Transverse colon (tissue), 4 donors: ENCODE measurements at places on chromosomes 13 and 19.

DNA sequence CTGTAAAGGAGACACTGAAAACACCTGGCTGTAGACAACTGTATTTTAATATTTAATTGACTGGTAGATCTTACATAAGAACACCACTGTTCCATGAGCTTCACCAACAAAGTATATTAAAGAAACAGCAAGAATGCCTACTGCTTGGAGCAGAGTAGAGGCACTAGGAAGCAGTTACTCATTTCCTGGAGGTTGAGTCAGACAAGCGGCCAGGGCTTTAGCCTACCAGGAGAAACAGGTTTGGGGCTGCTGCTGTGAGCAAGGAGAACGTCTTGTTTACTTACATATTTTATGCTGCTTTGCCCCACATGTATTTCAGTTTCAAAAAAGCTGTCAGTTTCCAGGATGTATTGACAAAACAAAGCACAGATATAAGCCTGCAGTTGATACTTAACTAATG is 33.4 kb downstream of the ALG5 start:
- H3K27ac ChIP-seq, result no peak overlapping the region
- no peaks in the 10 kb centered on the region for H3K36me3 ChIP-seq
- H3K4me1 ChIP-seq, result no peaks in the 10 kb centered on the region

DNA sequence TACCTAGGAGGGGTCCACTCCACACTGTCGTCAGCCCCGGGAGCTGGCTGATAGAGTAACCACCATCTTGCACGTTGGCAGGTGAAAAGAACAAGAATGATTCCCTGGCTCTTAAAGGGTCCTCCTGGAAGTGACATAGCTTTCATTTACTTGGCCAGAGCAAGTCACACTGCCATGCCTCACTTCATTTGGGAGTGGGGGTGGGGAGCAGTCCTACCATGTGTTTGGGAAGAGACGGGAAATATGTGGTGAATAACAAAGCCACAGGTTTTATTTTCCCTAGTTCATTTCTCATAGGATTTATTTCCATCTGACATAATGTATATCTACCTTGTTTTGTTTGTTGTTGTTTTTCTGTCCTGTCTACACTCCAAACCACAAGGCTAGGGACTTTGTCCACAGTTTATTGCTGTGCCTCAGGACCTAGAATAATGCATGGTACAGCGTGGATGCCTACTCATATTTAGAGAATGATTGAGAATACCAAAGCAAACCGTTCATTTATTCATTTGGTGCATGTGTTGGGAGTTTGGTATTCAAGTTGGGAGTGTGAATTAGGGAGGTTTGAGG is 26.8 kb downstream of the UBAC2 start:
- H3K4me3 ChIP-seq, result no peak overlapping the region
- no peak for DNase-seq
- peaks cover 12% of the 10 kb centered on the region for H3K4me1 ChIP-seq
- H3K36me3 ChIP-seq, result no peaks in the 10 kb centered on the region

GRCh38 chr19:14480700-14481079 is 5.5 kb upstream of the PTGER1 start:
- no peak overlapping the region for H3K4me3 ChIP-seq
- DNase-seq, result no peak
- no peak overlapping the region for H3K27ac ChIP-seq
- peaks cover 6% of the 10 kb centered on the region for H3K4me1 ChIP-seq
- no peaks in the 10 kb centered on the region for H3K36me3 ChIP-seq
- H3K27me3 ChIP-seq, result no peaks in the 10 kb centered on the region

GRCh38 chr13:91381371-91381770 is 17.1 kb upstream of the GPC5 start:
- H3K27ac ChIP-seq, result no peak overlapping the region
- H3K4me3 ChIP-seq, result no peak overlapping the region
- H3K4me1 ChIP-seq, result no peaks in the 10 kb centered on the region

GRCh38 chr13:81487151-81487550 is 1146.2 kb upstream of the SPRY2 start:
- H3K4me3 ChIP-seq, result no peak overlapping the region
- DNase-seq, result no peak
- no peaks in the 10 kb centered on the region for H3K27me3 ChIP-seq
- H3K36me3 ChIP-seq, result no peaks in the 10 kb centered on the region
